ENCODE measurements at places on chromosomes 7 and 10.
A peak's percentile ranks its signal among the peaks of the same experiment; 100 is the strongest.

DNA sequence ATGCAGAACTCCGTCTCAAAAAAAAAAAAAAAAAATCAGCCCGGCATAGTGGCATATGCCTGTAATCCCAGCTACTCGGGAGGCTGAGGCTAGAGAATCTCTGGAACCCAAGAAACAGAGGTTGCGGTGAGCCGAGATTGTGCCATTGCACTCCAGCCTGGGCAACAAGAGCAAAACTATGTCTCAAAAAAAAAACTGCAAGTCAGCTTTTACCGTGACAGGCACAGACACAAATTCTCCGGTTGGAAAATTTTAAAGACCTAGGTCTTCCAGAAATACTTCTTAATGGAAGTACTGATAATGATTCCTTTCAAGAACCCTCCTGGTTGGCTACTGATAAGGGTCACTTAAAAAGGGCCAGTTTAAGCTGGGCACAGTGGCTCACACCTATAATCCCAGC lies 19.4 kb upstream of the ARPC1B start:
- no peak for DNase-seq

GRCh38 chr10:101895781-101896180 lies 52.2 kb upstream of the KCNIP2 start:
- DNase-seq = no peak

- peak; percentile 26 for DNase-seq
Measured at GRCh38 chr7:132575419-132575981, 770 bp downstream of the PLXNA4 start.

- no peak for DNase-seq
Measured at GRCh38 chr7:140778975-140779374, 82.5 kb downstream of the NDUFB2 start.

GRCh38 chr10:22666287-22667092 lies 47.9 kb downstream of the PIP4K2A start:
- no peak for DNase-seq

DNA sequence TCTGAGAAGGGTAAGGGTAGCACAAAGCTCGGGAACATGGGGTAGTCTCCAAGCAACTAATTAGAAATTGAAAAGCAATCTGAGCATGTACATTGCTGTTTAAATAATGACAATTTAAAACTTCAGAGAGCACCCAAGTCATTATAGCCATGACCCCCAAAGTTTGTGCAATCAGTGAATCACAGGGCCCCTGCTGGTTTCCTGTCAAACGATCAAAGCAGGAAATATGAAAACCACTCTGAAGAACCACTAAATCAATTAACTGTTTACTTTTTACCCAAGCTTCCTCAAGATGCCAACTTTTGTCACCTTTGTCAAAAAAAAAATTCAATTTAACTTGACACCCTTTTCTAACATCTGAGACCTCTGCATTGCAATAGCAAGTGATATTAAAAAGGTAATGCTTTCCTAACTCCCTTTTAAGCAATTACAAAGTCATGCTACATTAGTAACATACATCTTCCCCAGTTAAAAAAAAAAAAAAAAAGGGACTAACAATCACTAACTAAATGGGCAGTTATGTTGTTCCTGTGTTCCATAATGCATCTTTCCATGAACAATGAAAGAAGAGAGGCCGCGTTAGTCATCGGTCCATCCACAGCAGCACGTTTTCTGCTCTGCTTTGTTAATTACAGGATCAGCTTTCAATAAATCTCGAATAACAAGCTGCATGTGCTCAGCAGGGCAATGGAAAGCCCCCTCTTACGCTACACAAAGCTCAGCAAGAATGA lies 80.6 kb downstream of the ETV1 start:
- DNase-seq = no peak

GRCh38 chr10:101901340-101901739 lies 57.7 kb upstream of the KCNIP2 start:
- peak; percentile 10 for DNase-seq

GRCh38 chr10:97291357-97292096 lies 910 bp downstream of the ARHGAP19 start:
- DNase-seq = no peak

DNA sequence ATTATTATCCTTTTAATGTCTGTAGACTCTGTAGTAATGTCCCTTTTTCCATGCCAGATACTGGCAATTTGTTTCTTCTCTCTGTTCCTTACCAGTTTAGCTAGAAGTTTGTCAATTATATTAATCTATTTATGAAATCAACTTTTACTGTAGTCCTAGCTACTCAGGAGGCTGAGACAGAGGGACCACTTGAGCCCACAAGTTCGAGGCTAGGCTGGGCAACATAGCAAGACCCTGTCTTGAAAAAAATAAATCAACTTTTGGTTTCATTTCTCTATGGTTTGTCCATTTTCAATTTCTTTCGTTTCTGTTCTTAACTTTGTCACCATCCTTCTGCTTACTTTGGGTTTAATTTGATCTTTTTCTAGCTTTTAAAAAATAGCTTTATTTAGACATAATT lies 42.5 kb upstream of the PLA2G12B start:
- DNase-seq = no peak

- DNase-seq = no peak
Measured at GRCh38 chr7:140010194-140010895, 52.4 kb downstream of the PARP12 start.

DNA sequence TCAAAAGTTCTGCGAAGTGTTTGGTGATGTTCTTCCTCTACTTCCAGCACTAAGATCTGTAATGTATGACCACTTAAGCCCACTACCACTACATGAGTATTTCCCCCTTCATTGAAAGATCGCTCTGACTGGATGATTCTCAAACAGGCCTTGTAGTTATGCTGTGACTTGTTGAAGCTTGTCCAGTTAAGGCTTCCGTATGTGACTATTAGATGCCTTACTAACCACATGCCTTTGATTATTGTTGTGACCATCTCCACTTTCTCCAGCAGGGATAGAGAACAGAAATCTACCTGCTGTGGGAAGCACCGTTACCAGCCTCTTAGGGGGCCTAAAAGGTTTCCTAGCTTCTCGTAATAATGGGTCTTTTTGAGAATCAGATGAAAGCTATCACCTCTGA lies 81.1 kb downstream of the NOC3L start:
- no peak for DNase-seq

DNA sequence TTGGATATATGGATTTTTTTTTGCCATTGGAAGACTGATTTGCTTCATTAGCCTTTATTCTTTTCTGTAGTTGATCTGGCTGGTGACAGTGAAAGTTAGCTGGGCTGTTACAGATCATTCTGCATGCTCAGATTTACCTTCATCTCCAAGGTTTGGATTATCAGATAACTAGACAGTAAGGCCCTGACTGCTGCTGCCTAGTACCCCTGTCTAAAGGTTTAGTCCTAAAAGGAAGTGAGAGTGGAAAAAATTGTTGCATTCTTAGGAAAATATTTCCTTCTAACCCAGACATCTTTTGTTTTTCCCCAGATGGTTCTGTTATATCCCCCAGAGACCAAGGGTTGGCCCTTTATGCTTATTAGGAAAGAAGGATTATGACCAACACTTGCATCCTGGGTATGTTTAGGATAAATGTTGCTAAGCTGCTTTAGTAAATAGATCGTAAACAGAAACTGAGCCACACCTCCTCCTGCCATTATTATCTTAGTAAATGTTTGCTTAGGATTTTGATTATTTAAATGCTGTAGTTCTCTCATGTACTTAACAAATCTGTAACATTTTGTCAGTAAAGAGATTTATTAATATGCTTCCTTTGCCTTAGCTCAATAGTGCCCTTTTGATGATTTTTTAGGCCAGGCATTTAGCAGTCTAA lies 44.4 kb downstream of the MCU start:
- no peak for DNase-seq

All from left colon (tissue), 2 donors.